Vagina (tissue), 2 donors: ENCODE measurements at places on chromosomes 11 and 22.

- DNase-seq: no peak
Measured at GRCh38 chr22:38842512-38843200, 1.2 kb downstream of the NPTXR start.

DNA sequence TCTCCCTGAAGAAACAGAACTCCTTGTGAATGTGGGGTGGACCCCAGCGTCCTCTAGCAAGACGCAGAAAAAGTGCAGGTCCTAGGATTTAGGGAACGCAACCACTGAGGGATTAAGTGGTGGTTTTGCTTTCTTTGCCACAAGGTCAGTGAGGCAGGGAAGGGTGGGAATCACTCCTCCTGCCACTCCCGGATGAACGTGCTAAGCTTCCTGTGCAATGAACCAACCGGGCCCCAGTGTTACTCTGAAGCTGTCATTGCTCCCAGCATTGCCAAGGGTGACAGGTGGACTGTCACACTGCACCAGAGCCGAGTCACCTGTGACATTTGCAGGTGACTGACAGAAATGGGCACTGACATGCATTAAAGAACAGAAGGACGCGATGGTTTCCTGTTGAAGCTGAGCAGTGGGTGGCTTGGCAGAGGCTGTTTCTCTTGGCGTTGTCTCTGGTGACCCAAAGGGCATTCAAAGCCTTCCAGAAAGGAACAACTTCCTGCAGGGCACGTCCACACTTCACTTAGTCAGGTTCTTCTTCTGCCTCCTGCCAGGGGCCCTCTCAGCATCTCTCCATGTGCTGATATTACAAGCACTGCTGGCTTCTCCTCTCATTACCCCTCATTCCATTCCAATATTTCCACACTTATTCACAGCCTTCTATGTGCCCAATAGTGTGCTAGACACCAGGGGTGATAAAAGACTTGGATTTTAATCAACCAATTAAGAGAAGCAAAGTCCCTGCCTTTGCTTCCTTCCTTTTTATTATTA lies 9.7 kb downstream of the KIRREL3 start:
- no peak for DNase-seq

- no peak for DNase-seq
Measured at GRCh38 chr22:23219822-23220484, 39.6 kb downstream of the BCR start.

DNA sequence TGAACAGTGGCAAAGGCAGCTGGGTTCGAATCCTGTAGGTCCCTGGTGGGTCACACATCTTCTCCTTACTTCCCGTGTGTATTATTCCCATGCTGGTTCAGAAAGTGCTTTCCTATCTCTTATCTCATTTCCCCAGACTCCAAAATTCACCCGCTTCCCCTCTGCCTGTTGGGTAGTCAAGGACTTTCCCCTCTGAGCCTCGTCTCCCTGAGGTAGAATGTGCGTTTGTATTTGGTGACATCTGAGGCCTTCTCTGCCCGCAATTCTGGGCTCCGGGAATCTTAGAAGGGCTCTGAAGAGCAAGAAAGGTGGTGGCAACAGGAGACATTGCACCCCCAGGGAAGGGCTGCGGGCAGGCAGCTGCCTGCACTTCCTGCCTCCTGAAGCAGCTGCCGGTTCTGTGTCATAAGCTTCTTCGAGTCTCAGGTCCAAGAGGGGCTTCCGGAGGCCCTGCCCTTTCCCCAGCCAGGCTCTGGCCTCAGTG lies 5.9 kb downstream of the LRRC32 start:
- no peak for DNase-seq

DNA sequence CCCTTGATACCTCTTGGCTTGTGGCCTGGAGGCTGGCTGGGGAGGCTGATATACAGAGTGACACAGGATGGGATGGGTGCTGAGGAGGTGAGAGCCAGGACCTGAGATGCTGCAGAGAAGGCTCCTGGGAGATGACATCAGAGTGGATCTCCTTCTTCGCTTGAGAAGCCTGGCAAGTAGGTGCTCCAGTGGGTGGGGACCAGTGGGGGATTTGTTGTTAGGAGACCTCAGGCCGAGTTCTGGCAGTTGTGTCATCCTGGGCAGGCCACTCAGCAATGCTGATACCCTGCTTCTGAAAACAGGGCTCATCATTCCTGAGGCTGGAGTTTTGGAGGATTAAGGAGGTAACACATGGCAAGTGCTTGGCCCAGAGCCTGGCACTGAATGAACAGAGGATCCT lies 1.9 kb upstream of the NDUFV1 start:
- DNase-seq: no peak

- DNase-seq: peak; percentile 77
Measured at GRCh38 chr11:2662430-2663299, 37.1 kb downstream of the KCNQ1OT1 start.
